ENCODE measurements at places on chromosomes 16 and 17. TPM values are rescaled to one million over a fixed set of nuclear protein-coding genes. Genes with fewer than 3 reads are reported as not detected.

- H3K4me1 ChIP-seq = no peaks in the 10 kb centered on the region
- H3K4me3 ChIP-seq = no peak overlapping the region
- no peak for DNase-seq
- H3K27ac ChIP-seq = no peak overlapping the region
- no peaks in the 10 kb centered on the region for H3K27me3 ChIP-seq
These were observed 7.8 kb upstream of the SLC46A1 start for GRCh38 chr17:28413804-28414203.

DNA sequence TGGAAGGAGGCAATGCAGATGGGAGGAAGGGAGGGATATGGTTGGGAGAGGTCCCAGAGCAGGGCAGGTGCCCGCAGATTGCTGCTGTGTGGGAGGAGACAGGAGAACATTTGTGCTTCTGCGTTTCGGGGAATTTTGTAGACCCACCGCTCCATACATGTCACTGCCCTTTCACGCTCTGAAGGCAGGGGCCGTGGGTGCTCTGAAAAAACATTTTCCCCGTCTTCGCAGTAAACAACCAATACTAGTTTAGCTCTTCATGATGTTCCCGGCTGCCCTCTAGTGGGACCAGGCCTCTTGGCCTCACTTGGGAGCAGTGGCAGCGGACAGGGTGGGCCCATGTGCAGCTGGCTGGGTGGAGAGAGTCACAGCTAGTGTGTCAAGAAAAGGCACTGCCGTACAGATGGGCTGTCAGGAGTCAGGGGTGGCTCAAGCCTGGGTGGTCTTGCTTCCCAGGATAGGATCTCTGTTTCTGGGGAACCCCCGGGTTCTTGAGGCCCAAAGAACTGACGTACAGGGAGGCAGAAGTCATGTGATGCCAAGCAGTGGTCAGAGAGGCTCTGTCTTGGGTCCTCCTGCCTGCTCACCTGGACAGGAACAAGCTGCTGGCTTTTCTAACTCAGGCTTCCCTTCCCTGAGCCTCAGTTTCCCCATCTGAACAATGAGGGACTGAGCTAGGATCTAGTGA lies 46.5 kb upstream of the CPNE2 start:
- H3K27me3 ChIP-seq = no peaks in the 10 kb centered on the region
- H3K36me3 ChIP-seq = peaks cover 8% of the 10 kb centered on the region
- no peaks in the 10 kb centered on the region for H3K4me1 ChIP-seq
- peak overlapping the region; percentile 54 for H3K4me3 ChIP-seq

- H3K4me3 ChIP-seq = no peak overlapping the region
- H3K36me3 ChIP-seq = no peaks in the 10 kb centered on the region
- H3K27me3 ChIP-seq = no peaks in the 10 kb centered on the region
- H3K27ac ChIP-seq = no peak overlapping the region
- no peak for DNase-seq
These were observed 19.1 kb downstream of the FAM20A start for GRCh38 chr17:68581863-68582645.

GRCh38 chr16:50932348-50932935 lies 190.6 kb downstream of the CYLD start:
- H3K36me3 ChIP-seq = no peaks in the 10 kb centered on the region
- DNase-seq = no peak
- no peak overlapping the region for H3K27ac ChIP-seq
- no peaks in the 10 kb centered on the region for H3K27me3 ChIP-seq
- H3K4me1 ChIP-seq = no peaks in the 10 kb centered on the region

DNA sequence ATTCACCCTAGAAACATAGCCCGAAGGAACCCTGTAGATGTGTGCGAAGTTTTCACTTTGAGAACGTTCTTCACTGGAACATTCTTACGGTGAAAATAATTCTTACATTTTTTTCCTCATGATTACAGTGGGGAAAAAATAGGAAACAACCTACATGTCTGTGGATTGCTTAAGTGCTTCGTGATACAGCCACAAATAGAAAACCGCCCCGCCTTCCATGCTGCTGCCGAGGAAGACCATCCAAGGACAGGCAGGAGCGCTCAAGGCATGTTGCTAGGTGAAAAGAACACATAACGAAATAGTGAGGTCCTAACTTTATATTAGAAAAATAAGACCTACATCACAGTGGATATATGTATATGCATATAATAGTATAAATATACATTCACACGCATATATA lies 78.8 kb downstream of the BMERB1 start:
- DNase-seq = no peak
- no peak overlapping the region for H3K27ac ChIP-seq
- peaks cover under 1% of the 10 kb centered on the region for H3K4me1 ChIP-seq
- H3K36me3 ChIP-seq = peaks cover 7% of the 10 kb centered on the region

- no peak overlapping the region for H3K27ac ChIP-seq
- H3K4me1 ChIP-seq = no peaks in the 10 kb centered on the region
- no peaks in the 10 kb centered on the region for H3K27me3 ChIP-seq
- H3K36me3 ChIP-seq = no peaks in the 10 kb centered on the region
- no peak overlapping the region for H3K4me3 ChIP-seq
These were observed 108.5 kb upstream of the XYLT1 start for GRCh38 chr16:17578981-17579874.

DNA sequence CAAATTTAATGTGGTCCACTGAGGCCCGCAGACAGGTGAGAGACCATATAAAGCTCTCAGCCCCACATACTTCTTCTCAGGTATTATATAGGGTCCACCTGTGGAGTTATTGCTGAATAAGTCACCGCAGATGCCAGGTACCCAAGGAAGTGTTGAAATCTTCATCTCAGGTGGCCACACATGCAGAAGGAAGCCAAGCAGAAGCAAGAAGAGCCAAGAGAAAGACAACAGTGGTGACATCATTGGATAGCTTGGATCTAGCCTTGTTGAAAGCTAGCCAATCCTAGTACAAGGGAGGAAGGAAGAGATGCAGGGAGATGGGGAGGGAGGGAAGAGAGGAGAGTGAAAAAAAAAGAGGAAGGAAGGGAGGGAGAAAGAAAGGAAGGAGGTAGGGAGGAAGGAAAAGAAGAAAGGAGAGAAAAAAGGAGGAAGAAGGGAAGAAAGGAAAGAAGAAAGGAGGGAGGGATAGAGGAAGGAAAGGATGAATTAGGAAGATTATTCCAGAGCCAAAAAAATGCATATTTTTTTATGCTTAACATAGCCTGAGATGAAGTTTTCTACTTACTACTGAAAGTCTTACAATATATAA lies 12.5 kb downstream of the ADAMTS18 start:
- H3K36me3 ChIP-seq = no peaks in the 10 kb centered on the region
- no peaks in the 10 kb centered on the region for H3K27me3 ChIP-seq
- no peak overlapping the region for H3K4me3 ChIP-seq
- no peak overlapping the region for H3K27ac ChIP-seq

- H3K4me1 ChIP-seq = no peaks in the 10 kb centered on the region
- H3K36me3 ChIP-seq = no peaks in the 10 kb centered on the region
- H3K4me3 ChIP-seq = no peak overlapping the region
- no peak overlapping the region for H3K27ac ChIP-seq
- no peaks in the 10 kb centered on the region for H3K27me3 ChIP-seq
These were observed 12.2 kb upstream of the OSGIN1 start for GRCh38 chr16:83940630-83941378.

DNA sequence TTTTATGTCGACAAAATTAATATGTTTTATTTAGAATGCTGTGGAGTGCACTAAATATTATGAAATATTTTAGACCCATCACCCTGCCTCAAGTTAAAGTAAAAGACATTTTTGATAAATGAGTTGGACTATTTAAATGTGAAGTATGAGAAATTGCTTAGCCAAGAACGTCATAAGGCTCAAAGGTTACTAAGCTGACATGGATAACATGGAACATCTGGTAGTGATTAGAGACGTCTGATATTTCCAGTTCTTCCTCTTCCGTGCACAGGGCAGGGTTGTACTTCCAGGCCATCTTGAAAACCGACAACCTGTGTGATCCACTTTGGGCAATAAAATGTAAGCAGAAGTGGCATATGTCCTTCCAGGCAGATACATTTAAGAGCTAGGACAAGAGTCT lies 7.2 kb upstream of the CCL8 start:
- no peaks in the 10 kb centered on the region for H3K27me3 ChIP-seq
- H3K4me1 ChIP-seq = peaks cover 12% of the 10 kb centered on the region
- H3K27ac ChIP-seq = no peak overlapping the region
- DNase-seq = no peak

DNA sequence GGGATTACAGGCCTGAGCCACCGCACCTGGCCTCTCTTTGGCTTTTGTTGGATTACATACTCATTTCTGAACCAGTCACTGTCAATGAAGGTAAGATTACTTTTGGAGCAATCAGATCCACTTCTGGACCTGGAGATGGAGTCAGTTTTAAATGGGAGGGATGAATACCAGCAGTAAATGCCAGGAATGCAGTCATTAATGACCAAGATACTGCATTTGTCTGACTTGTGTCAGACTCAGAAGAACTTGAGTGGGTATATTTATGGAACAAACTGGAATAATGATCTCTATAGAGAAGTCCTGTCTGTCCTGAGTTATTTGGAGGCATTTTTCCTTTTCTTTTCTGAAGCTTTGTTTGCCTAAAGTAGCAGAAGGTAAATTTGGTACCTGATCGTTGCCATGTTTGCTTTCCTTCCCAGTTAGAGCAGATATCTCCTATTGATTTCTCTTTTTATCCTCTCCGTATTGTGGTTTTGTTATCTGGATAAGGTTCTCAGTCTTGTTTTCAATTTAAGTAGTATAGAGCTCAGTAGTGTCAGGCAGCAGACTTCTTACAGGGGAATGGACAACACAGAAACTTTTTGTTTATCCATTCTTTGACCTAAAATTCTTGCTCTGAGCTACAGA lies 10.7 kb downstream of the NLK start:
- no peaks in the 10 kb centered on the region for H3K27me3 ChIP-seq
- no peak for DNase-seq
- no peaks in the 10 kb centered on the region for H3K4me1 ChIP-seq
- H3K4me3 ChIP-seq = no peak overlapping the region
- no peak overlapping the region for H3K27ac ChIP-seq
- no peaks in the 10 kb centered on the region for H3K36me3 ChIP-seq

DNA sequence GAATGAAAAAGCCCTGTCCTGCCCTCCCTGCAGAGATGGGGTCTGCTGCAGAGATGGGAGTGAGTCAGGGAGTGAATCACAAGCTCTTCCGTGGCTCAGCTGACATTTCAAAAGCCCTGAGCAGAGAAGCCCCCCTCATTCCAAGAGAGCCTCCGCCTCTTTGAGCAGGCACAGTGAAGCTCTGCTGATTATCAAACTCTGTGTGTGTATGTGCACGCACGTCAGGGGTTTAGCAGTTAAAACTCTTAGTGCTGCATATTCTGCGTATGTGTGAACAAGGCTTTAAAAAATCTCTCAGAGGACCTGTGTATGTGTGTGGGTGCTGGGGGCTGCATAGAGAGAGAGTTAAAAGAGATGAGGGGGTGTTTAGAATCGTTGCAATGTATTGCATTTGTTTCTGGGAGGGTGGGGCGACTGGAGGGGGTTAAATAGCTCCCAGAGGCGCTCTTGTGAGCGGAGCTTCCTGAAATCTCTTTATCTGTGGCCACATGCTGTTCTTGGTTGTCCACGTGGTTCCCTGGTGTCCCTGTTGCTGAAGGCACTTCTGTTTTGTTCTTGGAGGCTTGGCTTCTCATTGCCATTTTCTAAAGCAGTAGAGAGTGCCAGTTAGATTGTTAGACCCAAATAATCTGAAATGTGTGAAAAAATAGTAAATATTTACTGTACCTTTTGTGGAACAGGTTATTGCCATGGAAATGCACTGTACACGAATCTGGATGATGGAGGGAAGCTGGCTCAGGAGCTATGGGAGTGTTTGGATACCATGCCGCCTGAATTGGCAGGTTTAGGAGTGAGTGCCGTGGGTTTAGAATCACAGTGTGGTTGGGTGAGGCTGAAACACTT lies 116.6 kb downstream of the PRKCB start:
- DNase-seq = no peak
- no peak overlapping the region for H3K27ac ChIP-seq
- H3K4me3 ChIP-seq = peak overlapping the region; percentile 16
- no peaks in the 10 kb centered on the region for H3K36me3 ChIP-seq
- no peaks in the 10 kb centered on the region for H3K4me1 ChIP-seq

DNA sequence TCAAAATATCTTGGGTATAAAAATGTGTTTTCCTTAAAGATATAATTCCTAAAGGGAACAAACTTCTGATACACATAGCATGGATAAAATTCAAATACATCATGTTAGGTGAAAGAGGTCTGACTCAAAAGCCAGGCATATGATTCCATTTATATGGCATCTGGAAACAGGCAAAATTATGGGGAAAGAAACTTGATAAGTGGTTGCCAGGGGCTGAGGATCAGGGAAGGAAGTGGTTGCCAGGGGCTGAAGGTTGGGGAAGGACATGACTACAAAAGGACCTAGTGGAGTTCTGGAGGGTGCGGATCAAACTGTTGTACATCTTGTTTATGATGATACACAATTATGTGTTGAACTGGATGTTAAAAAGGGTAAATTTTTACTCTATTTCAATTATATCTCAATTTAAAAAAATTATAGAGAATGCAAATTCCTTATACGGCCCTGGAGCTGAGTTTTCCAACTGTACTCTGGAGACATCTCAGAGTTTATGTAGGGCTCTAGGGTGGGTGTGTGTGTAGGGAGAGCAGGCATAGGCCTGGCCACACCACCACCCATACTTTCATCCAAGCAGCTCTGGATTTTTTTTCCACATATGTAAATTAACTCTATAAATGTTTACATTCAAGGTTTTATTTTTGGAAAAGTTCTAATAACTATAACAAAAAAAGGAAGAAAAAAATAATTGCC lies 55.0 kb downstream of the AMFR start:
- peaks cover 18% of the 10 kb centered on the region for H3K4me1 ChIP-seq
- no peak overlapping the region for H3K4me3 ChIP-seq
- peak overlapping the region; percentile 36 for H3K27ac ChIP-seq
- H3K27me3 ChIP-seq = no peaks in the 10 kb centered on the region
- DNase-seq = no peak

DNA sequence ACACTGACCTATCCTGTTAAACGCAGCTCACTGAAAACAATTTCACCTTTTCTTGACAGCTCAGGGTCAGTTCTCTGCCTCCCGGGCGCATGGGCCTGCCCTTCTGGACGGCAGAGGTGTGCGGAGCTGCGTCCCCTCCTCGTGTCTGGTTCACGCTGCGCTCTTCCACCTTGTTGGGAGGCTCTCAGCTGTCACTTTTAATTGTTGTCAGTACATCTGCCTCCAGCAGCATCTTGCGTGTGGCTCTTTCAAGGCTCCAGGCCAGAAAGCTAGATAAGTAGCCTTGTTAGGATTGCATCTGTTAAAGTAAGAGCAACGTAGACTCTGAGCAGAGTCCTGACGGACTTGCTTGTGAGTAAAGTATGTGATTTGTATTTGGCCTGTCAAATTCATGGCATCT lies 59.4 kb downstream of the MGAT5B start:
- no peak overlapping the region for H3K4me3 ChIP-seq
- no peak for DNase-seq
- H3K27ac ChIP-seq = no peak overlapping the region
- H3K36me3 ChIP-seq = no peaks in the 10 kb centered on the region

DNA sequence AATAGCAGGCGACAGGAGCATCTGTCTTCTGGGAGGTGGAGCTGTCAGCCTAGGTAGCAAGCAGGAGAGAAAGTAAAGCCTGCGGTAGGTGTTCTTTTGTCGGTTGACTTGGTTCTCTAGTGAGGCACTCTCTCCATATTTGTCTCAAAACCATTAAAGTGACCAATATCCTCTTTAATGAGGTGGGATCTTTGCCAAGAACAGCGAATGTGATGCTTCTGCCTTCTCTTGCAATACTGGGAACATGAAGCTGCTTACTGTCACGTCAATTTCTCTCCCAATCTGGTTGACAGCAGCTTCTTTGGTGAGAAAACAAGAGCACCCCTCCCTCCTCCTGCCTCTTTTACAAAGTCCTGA lies 176.7 kb downstream of the ABCC12 start:
- H3K27ac ChIP-seq = no peak overlapping the region
- no peak for DNase-seq
- H3K36me3 ChIP-seq = no peaks in the 10 kb centered on the region
- H3K27me3 ChIP-seq = no peaks in the 10 kb centered on the region

CCL13 gene
- 5.0 TPM for total RNA-seq

FBXW10B gene
- not detected for total RNA-seq

MSRB1 gene
- 21.2 TPM for total RNA-seq

SOST gene
- total RNA-seq = 45.2 TPM

HS3ST3B1 gene
- 4.8 TPM for total RNA-seq
